ENCODE measurements at places on chromosomes 4 and X.

- DNase-seq, result no peak
Measured at GRCh38 chr4:158530381-158530780, 8.7 kb downstream of the RXFP1 start.

DNA sequence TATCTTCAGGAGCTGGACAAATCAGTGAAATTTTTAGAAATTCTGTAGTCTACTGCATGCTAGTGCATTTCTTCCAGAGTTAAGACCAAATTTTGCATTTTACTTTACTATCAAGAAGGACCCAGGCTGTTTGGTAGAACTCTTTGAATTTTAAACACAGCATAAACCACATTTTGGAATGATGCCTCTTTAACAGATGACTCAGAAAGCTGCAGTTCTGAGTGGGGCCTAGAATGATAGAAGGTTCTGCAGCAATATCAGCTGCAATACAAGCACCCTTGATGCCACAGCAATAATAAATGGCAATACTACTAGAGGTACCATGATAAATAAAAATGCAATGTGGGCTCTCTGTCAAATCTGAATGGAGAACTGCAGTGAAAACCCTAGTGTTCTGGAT, 198.7 kb downstream of the TMA16 start:
- DNase-seq, result no peak

- DNase-seq, result no peak
Measured at GRCh38 chrX:152913910-152914309, 16.0 kb downstream of the ZNF185 start.

DNA sequence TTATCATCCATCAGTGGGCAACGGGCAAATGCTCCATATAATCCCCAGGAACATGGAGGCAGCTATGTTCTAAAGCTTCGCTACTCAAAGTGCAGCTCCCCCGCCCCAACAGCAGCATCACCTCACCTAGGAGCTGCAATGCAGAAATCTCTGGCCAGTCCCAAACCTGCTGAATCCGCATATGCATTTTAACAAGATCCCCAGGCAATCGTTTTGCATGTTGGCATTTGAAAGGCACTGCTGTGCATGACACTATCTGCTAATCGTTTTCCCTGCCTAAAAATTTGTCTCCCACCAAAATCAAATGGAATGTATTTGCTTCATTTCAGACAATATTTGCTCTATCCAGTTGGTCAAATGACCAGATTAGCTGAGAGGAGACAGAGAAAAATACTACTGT, 15.2 kb downstream of the ADGRG2 start:
- no peak for DNase-seq

DNA sequence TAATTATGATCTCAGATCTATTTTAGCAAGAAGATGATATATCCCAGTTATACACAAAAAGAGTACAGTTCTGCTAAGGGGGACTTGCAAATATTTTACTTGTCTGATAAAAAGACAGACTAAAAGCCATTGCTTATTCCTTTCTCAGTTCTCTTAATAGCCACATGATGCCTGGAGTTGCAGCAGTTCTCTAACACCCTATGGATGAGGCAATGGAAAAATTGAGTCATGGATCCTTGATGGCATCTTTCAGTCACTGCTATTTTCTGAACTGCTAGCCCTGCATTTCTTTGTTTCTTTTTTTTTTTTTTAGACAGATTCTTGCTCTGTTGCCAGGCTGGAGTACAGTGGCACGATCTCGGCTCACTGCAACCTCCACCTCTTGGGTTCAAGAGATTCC, 1956.7 kb downstream of the C4orf33 start:
- DNase-seq, result no peak

- DNase-seq, result no peak
Measured at GRCh38 chrX:13180807-13181206, 136.4 kb upstream of the FAM9C start.

- DNase-seq, result no peak
Measured at GRCh38 chr4:76982638-76983584, 33.4 kb downstream of the SEPTIN11 start.

- DNase-seq, result no peak
Measured at GRCh38 chr4:124322234-124323065, 390.1 kb downstream of the ANKRD50 start.

DNA sequence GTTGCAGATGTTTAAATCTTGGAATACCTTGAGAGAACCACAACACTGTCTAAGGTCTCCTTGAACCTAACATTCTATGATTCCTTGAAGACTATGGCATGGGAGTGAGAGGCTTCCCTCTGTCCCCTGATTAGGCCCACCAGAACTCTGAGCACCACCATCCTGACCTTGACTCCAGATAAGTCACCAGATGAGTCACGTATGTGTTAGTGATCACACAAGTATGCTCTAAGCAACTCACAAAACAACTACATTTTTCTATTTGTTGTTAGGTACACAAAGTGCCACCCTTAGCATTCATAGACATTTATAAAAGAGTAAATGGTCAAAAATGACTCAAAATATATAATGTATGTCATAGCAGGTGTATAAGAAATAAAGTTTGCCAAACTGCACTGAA, 252.9 kb upstream of the CXXC4 start:
- DNase-seq, result no peak

DNA sequence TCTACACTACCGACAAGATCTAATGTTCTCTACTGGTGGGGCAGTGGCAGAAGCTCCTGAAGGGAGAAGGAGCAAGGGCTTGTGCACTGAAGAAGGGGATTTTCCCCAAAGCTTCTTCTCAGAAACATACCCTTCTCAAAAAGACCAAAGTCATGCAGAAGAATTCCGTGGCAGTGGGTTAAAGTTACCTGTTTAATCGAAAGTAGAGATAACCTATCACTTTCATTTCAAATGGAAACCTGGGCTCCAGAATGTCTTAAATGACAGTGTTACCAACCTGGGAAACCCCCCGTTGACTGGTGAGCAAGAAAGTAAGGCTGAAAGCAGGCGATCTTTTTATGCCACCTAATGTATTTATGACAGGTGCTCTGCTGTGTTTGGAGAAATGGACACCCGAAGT, 92.5 kb upstream of the TEX13D start:
- DNase-seq, result no peak

DNA sequence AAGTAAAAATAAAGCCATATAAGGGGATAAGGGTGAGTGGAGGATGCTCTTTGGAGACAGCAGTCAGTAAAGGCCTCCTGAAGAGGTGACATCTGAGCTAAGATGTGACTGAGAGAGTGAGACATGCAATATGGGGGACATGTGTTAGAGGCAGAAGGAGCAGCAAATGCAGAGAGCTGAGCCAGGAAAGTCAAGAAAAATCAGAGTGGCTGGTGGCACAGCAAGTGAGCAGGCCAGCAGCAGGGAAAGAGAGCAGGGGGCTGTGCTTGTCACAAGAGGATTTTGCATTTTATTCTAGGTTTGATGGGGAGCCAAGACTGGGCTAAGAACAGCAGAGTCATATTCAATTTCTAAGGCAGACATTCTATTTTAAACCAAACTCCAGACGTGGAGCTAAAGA, 394.5 kb downstream of the KCNIP4 start:
- DNase-seq, result no peak

GRCh38 chr4:174460684-174461083, 61.6 kb downstream of the HPGD start:
- no peak for DNase-seq

DNA sequence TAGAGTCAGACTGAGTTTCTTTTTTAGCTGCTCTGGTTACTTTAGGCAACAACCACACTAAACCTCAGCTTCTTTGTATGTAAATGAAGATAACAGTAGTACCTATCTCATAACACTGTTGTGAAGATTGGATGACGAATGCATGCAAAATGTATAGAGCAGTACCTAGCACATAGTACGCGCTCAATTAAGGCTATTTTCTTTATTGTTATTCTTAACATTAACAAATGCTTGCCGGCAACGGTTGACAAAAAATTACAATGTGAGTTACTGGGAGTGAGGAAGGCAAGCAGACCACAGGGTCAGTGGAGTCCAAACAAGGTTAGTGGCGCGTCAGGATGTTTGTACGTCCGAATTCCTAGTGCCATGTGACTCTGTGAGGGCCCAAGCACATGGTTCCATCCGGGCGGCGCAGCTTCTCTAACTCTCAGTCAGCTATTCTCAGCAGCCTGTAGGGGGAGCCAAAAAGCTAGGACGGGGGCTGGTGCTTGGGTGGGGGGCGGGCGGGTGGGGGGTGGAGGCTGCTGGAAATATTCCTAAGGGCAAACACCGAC, 821 bp upstream of the NALF2 start:
- no peak for DNase-seq

DNA sequence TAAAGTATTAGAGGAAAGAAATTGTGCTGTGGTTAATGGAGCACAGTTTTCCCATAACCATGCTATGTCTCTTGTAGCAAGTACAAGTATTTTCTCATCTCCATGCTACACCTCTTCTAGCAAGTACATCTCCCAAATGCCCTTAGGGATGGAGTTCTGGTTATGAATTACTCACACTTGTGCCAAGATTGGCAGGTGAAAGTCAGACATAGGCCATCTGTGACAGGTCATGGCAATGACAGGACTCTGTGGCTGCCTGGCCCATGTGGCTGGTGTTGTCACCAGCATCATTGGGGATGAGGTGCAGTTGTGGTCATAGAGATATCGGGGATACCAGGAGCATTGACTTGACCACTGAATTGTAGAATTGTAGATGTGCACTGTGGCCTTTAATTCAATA, 310.2 kb downstream of the FAT4 start:
- no peak for DNase-seq

DNA sequence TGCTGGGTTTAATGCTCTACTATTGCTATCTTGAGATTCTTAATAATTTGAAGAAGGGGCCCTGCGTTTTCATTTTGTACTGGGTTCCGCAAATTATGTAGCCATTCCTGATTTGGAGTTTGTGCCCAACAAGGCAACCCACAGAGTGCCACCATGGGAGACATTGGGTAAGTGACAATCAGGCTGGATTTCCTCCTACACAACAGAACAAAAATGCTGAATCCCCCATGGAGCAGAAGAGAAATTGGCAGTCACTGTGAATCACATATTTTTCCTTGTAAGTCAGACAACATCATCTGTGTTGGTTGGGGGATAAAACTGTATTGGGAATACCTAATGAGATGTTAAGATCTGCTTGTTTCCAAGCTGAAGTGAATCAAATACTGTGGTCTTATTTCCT, 80.9 kb downstream of the CNGA2 start:
- DNase-seq, result no peak

DNA sequence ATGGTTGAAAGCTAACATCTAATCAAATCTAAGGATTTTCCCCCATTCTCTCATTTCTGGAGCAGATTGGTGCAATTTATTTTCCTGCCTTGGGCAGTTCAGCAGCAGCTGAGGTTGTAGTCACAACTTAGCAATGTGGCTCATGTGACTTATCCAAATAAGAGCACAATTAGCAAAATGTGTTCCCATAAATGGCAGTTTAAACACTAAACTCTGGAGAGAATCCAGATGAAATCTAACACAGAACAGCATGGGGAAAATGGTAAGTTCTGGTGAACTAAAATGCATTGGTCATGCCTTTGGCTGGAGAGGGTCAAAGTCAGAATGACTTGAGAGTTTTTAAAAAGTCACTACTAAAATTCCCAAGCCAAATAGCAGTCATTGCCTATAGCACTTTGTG, 422.6 kb upstream of the DIPK2B start:
- no peak for DNase-seq

GRCh38 chr4:81003597-81004111, 26.9 kb upstream of the BMP3 start:
- DNase-seq, result no peak

- no peak for DNase-seq
Measured at GRCh38 chrX:21813612-21814368, 25.6 kb upstream of the MBTPS2 start.

DNA sequence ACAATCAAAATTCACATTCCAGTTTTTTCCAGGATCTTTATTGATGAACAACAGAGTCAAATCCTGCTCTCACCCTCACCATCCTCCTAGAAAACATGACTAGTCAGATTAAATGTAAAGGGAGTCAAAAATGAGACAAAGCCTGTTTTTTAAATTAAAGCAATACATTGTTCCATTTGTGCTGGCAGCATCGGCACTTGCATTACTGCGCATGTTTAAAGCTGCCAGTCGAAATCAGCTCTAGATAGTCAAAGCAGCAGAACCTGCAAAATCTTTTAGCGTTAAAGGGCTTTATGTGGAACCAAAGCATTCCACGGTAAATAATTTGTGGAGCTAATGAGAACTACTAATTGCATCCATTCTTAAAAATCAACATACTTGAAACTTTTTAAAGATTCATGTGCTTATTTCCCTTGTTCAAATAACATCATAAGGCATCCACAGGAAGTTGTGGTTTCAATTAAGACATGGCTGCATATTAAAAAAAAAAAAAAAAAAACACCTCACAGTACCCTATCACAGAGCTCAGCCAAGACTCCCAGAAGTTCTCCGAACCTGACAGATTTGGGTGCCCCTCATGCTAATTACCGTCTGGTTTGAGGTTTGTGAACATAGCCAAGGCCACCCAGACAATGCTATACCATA, 82.2 kb downstream of the SH3KBP1 start:
- DNase-seq, result no peak

- no peak for DNase-seq
Measured at GRCh38 chr4:1411436-1412375, 5.5 kb upstream of the NKX1-1 start.

DNA sequence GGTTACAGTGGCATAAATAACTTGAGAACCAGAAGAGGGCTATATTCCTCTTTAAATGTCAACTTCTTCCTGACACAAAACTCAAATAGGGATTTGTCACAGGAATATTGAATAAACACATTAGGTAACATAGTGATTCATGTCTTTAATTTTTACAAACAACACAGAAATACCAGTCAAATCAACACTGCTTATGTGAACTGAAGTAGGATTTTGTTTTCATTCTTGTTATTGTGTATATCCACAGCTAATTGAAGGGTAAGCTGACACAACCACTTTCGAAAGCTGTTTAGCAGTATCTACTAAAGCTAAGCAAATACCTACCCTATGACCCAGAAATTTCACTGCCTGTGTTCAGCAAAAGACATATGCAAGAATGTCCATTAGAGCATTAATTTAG, 120.4 kb upstream of the EOLA2 start:
- no peak for DNase-seq

DNA sequence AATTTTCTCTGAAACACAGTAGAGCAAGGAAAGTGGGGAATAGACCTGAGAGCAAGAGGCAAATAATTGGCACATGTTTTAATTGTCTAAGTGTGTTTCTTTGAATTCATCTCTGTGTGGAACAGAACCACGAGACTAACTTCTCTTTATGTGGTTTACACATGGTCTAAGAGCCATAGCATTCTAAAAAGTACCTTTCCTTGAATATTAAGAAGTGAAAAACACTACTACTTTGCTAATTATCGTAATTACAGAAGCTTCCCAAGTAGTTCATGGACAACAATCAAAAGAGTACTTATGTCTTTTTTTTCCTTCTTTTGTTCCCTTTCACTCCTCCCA, 2.9 kb upstream of the CYBB start:
- DNase-seq, result no peak

DNA sequence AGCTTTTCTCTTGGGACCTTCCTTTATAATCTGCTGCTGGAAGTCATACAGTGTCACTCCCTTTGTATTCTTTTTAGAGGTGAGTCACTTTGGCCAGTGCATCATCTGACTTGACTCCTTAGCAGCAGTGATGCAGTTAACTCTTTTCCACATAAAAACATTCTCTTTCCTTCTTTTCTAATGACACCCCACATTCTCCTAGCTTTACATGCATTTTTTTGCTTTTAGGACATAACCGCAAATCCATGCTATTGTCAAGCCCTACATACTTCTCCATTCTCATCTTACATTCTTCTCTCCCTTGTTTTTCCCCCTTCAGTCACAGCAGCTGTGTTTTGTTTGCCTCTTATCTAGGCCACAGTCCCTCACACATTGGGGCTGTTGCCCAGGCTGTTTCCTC, 55.1 kb downstream of the ZNF330 start:
- DNase-seq, result no peak

- DNase-seq, result no peak
Measured at GRCh38 chr4:105990933-105991332, 95.7 kb downstream of the NPNT start.
